Right renal cortex interstitium (tissue), 3 donors: ENCODE measurements at places on chromosomes 11 and 22.

- no peak for DNase-seq
Measured at GRCh38 chr22:20486229-20486628, 9.4 kb downstream of the KLHL22 start.

DNA sequence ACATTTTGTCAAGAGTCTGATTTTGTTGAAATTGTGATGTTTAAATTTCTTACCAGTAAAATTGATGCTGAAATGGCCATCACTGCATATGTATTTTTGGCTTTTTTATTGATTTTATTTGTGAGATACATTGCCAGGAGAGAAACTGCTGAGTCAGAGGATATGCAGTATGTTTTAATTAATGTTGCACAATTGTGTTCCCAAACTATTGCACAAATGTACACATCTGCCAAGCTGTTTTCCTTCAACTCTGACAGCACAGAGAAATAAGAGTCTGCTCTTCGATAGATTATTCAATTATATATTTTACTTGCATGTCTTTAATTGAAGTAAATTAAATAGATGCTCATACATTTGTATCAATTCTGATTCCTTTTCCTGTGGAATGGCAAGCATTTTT, 640.2 kb upstream of the LUZP2 start:
- DNase-seq = no peak

DNA sequence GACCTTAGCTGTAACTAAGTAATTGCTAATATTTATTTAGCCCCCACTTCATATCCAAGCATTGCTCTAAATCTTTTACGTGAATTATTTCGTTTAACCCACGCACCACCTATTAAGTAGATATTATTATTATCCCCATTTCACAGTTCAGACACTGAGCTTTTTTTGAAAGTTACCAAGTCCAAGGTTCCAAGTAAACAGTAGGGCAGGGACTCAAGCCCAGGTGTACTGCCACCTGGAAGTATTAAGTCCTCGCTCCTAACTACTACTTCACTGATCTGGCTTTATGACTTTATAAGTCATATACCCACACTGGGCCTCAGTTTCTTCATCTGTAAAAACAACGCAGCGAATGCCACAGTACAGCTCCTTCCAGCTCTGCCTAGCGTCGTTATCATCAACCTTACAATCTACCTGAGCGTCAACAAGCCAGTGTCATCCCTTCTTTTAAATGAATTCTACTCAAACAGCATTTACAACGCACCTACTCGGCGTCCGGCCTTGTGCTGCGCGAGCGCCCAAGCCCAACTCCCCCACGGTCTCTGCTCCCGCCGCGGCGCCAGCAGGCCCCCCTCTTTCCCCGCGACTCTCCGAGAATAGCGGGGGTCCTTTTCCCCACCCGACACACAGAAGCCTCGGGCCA, 624 bp downstream of the TMEM41B start:
- DNase-seq = peak; percentile 29

DNA sequence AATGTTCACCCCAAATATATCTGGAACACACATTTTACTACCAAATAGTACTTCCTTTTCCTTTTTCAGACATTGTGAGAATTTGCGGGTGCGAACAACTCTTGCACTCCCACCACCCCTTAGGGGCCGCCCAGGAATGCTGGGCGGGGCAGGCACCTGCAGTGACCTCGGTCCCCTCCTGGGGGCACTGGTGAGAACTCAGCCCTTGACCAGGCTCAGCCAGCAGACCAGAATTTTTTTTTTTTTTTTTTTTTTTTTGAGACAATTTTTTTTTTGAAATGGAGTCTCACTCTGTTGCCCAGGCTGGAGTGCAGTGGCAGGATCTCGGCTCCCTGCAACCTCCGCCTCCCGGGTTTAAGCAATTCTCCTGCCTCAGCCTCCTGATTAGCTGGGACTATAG, 75.8 kb downstream of the ARHGAP8 start:
- DNase-seq = no peak

DNA sequence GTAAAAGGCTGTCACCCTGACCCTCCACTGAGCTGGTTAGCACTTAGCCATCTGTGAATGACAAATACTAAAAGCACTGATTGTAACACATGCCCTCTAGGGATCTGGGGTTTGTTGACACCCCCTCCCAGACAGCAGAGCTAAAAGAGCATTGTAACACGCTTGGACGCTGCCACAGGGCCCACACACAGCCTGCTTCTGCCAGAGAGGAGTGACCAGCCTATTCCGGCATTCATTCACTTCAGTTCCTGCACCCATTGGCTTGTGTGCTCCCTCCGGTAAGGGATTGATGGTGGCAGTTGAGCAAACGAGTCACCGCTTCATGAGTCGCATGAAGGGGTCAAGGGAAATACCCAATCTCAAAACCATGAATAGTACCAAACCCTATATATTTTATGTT, 15.8 kb downstream of the OR10D3 start:
- DNase-seq = no peak

- DNase-seq = no peak
Measured at GRCh38 chr22:24054356-24054755, 43.3 kb downstream of the CABIN1 start.

- no peak for DNase-seq
Measured at GRCh38 chr11:107810875-107811274, 47.7 kb downstream of the SLC35F2 start.

DNA sequence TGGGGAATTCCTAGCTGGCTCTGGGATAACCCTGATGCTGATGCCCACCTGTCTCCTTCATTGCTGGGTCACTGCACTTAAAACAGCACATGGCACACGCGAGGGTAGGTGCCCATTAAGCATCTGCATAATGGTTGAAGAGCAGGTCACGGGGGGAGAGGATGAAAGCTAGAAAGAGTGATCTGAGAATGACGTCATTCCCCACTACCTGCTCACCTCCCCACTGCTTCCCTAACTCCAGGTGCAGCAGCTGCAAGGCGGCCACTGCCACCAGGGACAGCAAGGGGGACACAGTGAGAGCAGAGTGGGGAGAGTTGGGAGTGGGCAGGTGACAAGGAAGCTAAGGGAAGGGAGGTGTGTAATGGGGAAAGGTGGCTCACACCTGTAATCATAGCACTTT, 27.0 kb downstream of the ADA2 start:
- DNase-seq = no peak

GRCh38 chr11:19820100-19820499, 107.5 kb downstream of the NAV2 start:
- no peak for DNase-seq

GRCh38 chr11:118224511-118225188, at the start of gene JAML:
Gene JAML (minus strand): TSS chr11:118225011. CDS start chr11:118214866, 10,145 bp downstream.
- no peak for DNase-seq

DNA sequence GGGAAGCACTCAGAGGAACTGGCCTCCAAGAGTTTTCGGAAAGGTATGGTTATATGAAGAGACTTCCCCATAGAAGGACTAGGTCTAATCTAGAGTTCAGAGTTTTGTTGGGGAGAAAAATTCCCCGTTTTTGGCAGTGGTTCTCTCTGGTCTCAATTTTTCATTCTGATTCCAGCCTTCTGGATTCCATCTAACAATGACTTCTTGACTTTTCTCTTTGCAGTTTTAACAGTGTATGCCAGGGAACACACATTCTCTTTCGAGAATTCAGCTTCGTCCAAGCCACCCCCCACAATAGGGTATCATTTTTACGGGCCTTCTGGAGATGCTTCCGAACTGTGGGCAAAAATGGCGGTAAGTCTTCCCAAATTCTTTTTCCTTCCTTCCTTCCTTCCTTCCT, 115.6 kb downstream of the CSTPP1 start:
- no peak for DNase-seq

DNA sequence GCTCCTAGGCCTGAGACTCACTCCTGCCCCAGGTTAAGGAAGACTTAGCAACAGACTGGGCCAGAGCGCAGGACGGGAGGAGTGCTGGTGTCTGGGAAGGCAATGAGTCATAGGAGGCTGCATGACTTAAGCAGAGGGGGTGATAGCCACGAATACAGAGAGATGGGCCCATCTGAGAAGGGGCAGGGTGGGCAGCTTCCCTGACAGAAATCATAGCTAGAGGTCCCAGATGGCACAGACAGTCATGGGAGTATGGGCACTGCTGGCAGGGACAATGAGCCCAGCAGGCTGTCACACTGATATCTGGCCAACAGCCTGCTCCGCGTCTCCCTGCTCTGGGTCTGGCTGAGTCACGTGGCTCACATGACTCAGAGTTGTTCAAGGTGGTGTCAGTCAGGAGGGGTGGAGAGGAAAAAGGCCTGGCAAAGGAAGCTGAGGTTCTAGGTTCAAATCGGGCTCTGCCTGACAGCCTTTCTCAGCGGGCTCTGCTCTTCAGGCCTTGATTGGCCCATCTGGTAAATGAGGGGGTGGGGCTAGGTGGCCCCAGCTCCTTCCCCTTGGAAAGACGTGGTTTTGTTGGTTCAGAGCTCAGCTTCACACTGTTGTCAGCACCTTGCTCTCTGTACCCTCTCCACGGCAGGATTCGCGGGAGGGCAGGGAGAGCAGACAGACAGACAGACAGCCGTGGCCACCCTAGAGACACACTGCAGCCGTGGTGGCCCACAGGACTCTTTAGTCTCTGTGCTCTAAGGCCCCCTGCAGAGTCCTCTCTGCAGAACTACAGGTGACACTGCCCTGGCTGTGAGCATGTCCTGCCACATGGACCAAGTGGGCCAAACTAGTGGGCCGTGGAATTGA, 47.8 kb downstream of the DBX1 start:
- DNase-seq = no peak

DNA sequence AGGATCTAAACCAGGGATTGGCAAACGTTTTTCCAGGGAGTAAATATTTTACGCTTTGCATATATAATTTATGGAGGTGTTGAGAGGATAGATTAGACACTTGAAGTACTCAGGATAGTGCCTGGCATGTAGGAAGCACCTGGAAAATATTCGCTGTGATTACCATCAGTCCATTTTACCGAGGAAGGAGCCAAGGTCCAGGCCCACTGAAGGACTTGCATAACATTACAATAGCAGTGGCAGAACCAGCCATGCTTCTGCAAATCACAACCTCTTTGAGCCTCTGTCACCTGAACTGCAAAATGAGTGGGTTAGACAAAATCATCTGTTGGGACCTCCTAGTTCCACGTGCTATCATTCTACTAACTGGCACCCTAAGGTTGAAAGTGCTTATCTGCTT, 5.4 kb downstream of the FUT4 start:
- no peak for DNase-seq

DNA sequence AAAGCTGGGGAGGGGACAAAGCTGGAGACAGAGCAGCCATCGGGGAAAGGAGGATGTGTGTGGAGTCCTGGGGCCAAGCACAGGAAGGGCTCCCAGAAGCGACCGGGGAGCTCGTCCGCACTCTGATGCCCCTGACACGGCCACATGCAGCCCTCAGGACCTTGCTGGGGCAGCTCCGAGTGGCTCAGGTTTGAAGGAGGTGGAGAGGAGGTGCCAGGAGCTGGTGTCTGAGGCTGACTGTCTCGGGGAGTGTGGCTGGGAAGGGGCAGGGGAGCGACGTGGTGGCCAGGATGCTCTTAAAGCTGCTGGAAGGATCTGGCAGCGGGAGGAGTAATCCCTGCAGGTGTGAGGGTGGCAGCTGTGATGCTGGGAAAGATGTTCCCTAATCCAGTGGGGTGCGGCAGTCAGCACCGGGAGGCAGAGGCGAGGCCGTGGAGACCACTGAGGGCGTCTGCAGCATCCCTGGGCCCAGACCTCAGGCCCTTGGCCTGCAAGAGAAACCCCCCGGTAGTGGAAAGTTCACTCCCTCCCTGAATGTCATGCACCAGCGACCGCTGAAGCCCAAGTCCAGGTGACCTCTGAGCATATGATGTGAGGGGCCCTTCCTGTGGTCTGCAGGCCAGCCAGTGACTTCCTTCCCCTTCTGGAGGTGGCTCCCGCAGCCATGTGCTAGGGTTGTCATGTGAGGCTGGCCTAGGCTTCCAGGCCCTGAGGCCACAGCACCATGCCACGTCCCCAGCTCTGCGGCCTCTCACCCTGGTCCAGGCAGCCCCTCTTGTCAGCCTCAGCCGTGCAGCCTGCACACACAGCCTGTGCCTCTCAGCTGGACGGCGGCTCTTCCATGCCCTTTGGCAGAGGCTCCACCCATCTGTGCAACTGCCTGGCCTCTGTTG, 17.2 kb upstream of the CTSD start:
- no peak for DNase-seq

DNA sequence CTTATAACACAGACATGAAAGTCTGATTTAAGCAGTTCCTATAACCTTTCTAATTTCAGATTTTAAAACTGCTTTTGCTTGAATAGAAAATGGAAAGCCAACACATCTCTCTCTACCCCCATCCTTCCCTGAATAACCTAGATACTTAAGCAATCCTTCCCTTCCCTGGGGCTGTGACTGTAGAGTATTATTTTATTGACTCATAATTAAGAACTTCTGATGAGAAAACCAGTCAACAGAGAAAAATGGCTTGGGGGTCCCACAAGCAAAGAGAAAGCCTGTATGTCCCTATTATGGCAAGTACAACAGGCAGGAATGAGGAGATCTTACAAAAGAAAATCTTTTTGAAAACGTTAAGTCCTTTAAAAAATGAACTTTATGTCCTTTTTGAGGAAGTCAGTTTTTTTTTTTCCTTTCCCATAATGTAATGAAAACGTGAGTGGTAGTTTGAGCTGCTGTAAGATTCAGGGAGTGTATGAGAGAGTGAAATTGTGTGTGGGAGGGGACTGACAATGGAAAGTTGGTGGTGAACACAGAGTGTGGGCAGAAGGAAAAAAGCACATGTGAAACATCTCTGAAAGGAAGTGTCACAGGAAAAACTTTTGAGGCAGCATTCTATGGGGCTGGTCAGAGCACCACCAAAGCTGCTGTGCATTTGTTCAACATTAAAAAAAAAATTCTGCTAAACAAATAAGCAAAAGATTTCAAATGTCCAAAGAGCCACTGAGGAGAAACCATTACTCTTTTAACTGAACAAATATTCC, 154.6 kb downstream of the MAML2 start:
- no peak for DNase-seq

DNA sequence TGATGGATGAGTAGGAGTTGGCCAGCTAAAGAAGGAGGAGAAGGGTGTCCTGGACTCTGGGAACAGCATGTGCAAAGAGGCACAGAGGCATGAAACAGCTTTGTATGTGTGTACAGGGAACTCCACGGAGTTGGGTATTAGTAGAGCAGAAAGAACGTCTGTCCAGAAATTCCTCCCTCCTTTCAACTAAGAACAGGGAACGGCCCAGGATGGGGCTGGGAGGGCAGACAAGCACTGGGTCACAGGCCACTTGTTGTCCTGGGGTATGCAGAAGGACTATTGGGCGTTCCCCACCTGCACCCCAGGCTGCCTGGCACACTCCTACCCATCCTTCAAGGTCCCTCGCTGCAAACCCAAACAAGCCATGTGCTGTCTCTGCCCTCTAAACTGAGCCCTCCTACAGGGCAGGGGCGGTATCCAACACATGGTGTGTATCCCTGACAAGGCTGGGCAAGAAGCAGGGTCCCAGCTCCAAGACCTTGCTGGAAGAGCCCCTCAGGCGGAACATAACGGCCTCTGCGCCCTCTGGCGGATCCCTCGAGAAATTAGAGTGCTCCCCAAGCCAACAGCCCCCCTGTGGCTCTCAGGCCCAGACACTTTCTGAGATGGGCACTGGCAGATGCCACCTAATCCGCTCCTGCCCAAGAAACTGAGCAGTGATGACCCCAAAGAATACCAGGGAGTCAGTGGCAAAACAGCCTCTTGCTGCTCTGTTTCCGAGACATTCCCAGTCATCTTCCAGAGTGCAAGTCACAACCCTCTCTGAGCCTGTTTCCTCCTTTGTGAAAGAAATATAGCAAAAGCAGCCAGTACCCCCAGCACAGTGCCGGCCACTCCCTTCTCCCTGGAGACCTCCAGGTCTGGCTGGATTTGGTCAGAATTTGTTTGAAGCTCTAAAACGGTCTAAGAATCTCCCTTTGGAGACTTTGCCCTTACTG, 1.6 kb upstream of the ELFN2 start:
- DNase-seq = no peak

- DNase-seq = no peak
Measured at GRCh38 chr11:97722065-97722464, 1298.7 kb upstream of the CNTN5 start.
